ENCODE measurements at places on chromosomes 1 and 21. TPM values are rescaled to one million over a fixed set of nuclear protein-coding genes. Genes with fewer than 3 reads are reported as not detected.

The PFDN2 gene
- 122 TPM for total RNA-seq

The SLC41A1 gene
- 23.7 TPM for total RNA-seq

GRCh38 chr21:35050348-35051286 is 1.5 kb upstream of the RUNX1 start:
- H3K27me3 ChIP-seq: no peaks in the 10 kb centered on the region
- peaks cover 74% of the 10 kb centered on the region for H3K4me1 ChIP-seq
- peak; percentile 31 for DNase-seq
- H3K27ac ChIP-seq: peak overlapping the region; percentile 41
- peak overlapping the region; percentile 93 for H3K4me3 ChIP-seq

DNA sequence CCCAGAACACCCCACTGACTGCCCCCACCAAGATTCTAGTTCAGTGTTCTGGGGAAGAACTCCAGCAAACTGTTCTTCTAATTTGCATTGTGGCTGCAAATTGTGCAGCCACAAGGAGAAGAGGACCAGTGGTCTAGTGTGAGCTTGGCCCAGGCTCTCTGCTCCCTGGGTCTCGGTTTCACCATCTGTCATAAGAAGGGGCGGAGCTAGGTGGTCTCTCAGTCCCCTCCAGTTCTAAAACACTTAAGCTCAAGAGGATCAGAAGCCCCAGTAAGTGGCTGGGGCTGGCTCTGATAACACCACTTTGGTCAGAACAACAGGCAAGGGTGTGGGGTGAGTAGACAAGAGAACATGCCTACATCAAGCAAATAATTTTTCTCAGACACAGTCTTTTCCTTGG is 99.9 kb downstream of the BEND5 start:
- H3K27me3 ChIP-seq: peaks cover 18% of the 10 kb centered on the region
- H3K27ac ChIP-seq: no peak overlapping the region
- no peaks in the 10 kb centered on the region for H3K36me3 ChIP-seq
- DNase-seq: no peak

GRCh38 chr1:240613356-240614142 is 1.6 kb upstream of the GREM2 start:
- no peaks in the 10 kb centered on the region for H3K36me3 ChIP-seq
- H3K4me3 ChIP-seq: no peak overlapping the region
- H3K27ac ChIP-seq: peak overlapping the region; percentile 45
- H3K27me3 ChIP-seq: peaks cover 48% of the 10 kb centered on the region
- peaks cover 20% of the 10 kb centered on the region for H3K4me1 ChIP-seq
